ENCODE measurements at places on chromosomes 7 and 10.

GRCh38 chr7:7869036-7869435 lies 99.6 kb upstream of the GLCCI1 start:
- DNase-seq = no peak

- DNase-seq = peak; percentile 88
These were observed 163.3 kb downstream of the GRID1 start for GRCh38 chr10:86203162-86203905.

- DNase-seq = no peak
These were observed 215.7 kb upstream of the INHBA start for GRCh38 chr7:41918597-41918996.

DNA sequence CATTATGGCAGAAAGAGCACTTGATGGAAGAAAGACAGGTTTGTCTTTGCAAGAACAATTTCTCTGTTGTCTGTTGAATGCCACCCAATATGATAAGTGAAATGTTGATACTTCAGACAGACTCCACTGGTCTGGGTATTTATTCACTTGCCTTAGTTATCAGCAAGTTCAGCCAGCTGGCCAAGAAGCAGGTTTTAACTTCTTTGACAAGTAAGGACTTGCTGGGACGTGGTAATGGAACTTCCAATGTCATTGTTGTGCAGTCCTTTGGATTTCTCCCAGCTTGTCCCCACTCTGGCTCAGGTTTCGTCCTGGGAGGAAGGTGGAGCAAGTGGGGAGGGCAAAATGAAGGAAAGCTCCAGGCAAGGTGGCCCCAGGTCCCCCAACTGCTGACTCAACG lies 497.4 kb downstream of the RPS24 start:
- DNase-seq = no peak

All from H7 (cell line).